ENCODE measurements at places on chromosomes 13 and 19.
A peak's percentile ranks its signal among the peaks of the same experiment; 100 is the strongest.

- DNase-seq: no peak
These were observed 10.3 kb upstream of the ZNF83 start for GRCh38 chr19:52648336-52649016.

DNA sequence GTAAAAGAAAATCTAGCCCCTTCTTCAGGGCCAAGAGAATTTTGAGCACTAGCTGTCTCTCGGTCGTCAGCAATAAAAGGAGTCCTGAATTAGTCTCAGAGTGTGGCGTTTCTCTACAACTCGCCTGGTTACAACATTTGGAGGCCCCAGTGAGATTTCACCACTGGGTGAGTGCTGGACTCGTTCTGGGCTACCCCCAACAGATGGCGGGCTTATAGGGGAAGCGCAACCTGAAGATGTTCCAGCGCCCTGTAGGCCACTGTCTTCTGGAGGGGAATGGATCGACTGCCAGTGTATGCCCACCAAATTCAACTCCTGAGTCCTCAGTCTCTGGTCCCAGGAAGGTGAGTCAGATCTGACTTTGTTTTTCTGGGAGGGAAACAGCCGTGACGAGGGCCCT lies 11.7 kb upstream of the ZNF181 start:
- no peak for DNase-seq

DNA sequence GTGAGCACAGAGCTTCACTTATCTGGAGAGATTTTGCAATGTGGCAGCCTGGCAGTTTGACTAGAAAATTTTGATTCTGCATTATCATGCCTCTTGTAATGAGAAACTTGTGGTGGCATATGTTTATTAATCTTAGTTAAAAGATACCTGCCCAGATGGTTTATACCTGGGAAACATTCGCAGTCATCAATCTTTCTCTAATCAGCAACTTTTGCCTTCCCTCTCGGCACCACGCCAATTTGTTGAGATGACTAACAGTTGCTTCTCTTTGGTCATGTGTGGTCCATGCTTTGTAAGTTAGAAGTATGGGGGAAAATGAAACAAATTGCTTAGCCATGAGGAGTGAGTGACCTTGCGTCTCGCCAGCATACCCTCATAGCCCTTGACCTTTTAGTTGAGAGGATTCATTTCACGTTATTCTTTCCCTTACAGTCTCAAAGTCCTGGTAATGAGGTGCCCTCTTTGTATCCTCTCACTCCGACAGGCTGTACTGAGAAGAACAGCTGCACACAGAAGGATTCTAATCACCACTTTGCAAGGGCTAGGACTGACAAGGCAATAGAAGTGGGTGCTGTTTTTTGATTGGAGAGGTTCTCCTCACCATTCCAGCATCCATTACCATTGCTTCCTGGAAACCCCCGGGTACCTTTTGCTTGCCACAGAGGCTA lies 201.4 kb downstream of the OXGR1 start:
- no peak for DNase-seq

GRCh38 chr19:17414097-17414496 lies 5.8 kb upstream of the MVB12A start:
- no peak for DNase-seq

DNA sequence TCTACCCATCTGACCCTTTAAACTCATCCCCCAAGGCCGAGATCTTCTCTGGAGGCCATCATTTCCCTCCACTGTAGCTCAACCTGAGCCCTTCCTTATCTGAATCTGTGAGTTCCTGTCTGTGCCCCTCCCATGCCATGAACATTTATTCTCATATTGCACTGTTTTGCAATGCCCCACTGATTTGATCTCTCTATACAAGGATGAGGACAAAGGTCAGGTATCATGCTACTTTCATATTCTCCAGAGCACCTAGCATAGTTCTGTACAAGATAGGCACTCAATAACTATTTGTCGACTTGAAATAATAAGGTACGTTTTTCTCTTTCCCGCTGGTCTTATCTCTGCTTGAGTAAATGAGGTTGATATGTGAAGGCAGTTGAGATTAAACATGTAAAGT lies 135.5 kb downstream of the KLF5 start:
- no peak for DNase-seq

- peak; percentile 27 for DNase-seq
These were observed 294.9 kb downstream of the DLEU7 start for GRCh38 chr13:50548586-50548985.

- no peak for DNase-seq
These were observed 367 bp downstream of the MFSD12 start for GRCh38 chr19:3556978-3557460.

GRCh38 chr13:107450931-107451330 lies 764.4 kb downstream of the LIG4 start:
- DNase-seq: no peak

DNA sequence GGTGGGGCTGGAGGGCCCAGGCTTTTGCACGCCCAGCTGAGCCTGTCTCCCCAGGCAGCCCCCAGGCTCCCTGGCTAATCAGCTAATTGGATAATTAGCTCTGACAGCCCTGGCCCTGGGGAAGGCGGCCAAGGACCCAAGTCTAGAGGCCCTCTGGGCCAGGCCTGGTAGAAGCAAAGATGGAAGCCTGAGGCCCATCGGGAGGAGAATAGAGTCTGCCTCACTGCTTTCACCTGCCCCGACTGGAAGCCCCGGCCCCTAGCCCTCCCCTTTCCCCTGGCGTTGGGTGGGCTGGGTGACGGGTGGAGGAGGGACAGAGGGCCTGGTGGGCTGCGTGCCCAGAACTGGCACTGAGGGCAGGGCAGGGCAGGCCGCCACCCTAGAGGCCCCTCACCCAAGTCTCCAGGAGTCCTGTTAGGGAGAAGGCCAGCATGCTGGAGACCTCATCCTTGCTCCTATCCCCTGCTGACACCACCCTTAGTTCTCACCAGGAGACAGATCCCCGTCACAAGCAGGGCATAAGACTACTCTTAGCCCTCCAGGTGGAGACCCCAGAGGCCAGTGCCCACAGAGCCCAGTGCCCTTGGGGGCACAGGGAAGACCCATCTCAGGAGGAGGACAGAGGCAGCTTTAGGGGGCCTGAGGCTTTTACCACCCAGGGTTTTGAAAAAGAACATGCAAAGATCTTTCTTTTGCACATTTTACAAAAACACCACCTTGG lies 12.0 kb downstream of the LYL1 start:
- no peak for DNase-seq

DNA sequence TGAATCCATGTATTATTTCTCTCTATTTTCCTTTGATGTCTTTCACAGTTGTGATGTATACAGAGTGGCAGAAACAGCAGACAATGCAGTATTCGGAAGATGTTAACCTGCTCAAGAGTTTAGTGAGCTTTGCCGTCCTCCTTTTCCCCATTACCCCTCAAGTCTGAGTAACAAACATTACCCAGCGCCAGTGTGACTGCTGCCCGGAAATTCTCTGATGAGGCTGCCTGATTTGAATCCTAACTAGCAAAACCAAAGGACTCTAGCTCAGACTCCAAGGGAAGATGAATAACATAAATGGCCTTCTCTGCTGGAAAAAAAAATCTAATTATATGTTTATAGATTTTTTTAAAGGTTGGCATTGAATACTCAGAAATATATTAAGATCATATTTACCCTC lies 247.3 kb upstream of the SOX21 start:
- no peak for DNase-seq

DNA sequence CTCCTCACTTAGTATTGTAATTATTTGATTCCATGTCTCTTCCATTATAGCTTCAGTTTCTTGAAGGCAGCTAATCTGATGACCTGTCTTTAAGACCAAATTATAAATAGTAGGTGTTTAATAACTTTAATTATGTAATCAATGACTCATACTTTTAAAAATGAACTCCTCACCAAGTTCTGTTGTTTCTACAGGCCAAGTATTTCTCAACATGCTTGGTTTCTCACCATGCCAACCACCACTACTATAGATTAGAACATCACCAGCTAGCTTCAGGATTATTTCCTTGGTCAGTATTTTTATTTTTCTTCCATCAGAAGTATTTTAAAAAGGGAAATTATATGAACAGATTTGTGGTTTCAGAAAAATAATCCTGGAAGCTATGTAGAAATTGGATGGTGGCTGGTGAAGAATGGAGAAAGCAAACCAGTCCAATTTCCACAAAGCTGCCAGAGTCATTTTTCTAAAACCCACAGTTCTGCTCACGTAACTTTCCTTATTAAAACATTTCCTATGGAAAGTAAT lies 237.7 kb upstream of the DACH1 start:
- no peak for DNase-seq

DNA sequence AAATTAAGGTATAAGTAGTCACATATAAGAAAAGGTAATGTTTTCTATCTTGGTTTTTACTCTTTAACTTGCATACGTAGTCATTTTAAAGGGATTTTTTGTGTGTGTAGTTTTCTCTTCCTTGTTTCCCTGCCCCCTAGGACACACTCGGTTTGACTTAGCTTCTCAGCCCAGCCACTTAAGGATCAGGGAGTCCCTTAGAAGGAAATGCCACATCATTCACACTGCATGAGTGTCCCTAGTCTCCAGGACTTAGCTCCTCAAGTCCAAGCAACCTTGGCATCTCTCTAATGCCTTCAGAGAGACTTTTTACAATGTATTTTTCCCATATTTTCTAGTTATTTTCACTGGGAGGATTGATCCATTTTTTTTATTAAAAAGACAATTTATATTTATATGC lies 1407.7 kb downstream of the EFNB2 start:
- no peak for DNase-seq

DNA sequence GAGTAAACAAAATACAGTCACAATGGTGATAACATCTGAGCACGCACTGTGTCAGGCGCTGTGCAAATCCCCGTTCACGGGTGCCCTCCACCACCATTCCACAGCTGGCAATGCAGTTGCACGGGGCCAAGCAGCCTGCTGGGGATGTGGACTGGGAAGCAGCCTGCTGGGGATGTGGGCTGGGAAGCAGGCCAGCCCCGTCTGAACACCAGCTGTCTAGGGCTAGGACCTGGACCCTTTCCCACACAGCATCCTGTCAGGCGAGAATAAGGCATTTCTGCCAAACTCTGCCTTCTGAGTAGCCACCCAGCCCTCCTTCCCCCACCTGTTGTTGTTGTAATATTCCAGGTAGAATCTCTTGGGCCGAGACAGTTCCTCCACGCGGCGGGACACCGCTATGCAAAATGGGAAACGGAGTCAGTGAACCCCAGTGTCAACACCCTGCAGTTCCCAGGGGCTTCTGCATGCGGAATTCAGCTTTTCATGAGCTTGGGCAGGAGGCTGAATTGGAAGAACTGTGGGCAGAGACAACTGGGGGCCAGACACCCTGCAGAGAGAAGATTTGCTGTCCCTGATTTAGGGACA lies 27.8 kb upstream of the MIER2 start:
- DNase-seq: no peak

DNA sequence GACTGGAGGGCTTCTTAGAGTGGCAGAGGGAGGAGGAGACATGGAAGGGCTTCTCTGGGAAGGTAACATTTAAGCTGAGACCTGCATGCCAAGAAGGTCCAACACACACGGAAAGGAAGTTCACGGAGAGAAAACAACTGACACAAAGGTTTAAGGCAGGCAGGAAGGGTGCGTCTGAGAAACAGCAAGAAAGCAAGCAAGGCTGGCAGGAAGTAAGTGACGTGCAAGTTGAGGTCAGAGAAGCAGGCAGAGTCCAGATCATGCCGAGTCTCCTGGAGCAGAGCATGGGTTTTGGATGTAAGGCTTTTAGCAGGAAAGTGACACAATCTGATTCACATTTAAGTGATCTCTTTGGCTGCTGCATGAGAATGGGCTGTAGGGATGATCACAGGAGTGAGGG lies 60.5 kb downstream of the ATP7B start:
- no peak for DNase-seq

DNA sequence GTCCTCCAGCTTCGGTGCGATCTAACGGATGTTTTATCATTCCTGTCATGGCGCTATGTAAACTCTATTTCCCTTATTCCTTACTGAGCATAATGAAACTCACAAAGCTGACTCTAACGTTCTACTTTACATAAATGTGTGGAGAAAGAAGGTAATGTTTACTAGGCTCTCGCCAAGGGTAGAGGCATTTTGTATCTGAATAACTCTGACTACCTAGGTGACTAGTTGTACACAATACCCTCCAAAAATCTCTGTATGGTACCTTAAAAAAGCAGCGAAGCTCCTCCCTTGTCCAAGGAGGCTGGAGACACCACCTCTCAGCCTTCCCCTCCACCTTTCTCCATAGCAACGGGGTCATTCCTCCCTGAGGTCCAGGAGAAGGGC lies 316 bp upstream of the ZNF530 start:
- DNase-seq: no peak

GRCh38 chr19:56838909-56839651 lies 1.4 kb downstream of the PEG3 start:
- DNase-seq: peak; percentile 87

DNA sequence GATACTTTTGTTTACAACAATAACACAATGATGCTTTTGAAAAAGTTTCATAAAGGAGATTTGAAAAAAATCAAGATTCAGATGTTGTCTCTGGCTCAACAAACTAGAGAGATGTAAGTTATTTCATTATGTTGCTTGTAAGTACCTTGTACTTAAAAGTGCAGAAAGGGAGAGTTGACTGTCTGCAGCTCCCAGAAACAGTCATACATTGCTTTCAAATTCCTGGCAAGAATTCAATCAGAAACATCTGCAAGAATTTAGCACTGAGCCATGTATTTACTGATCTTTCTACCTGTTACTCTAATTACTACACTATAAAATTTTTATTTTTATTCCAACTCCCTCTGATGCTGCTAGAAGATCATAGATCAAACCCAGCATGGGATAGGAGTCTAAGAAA lies 1261.3 kb upstream of the SPRY2 start:
- DNase-seq: no peak

- no peak for DNase-seq
These were observed 18.5 kb upstream of the LPAR6 start for GRCh38 chr13:48431431-48431830.

DNA sequence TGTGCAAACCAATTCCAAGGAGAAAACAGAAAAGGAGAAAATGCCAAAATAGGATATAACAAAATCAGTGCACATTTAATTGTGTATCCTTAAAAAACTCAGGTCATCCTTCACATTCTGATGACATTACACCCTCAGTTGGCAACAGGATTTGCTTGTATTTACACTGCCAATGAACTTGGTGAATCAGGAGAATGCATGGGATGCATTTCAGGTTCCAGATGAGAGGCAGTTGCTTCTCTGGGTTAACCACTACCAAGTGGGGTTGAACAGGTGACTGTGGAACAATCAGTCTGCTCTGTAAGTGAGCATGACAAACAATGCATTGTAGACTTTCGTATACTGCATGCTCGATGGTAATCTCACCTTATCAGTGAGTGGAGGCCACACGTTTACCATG lies 79.1 kb downstream of the STARD13 start:
- DNase-seq: no peak

DNA sequence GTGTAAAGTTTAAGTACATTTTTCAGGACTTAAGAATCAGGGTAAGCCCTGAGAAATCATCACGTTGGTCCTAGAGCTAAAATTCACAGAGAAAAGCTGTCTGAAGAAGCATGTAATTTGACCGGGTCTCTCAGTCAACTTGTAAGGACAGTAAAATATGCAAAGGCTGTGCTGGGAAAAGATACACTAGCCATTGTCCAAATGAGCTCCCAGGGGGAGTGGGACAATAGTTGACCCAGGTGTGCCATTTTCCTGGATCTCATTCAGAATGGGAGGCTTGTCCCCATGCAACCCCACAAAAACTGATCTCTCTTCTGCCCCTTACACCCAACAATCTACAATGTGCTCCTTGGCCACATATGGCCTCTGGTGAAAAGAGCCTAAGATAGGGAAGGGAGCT lies 437.9 kb downstream of the KLF12 start:
- DNase-seq: no peak

All from inflammatory macrophage (primary cell).